ENCODE measurements at places on chromosomes 6 and 20. TPM values are rescaled to one million over a fixed set of nuclear protein-coding genes. Genes with fewer than 3 reads are reported as not detected.

The L3MBTL1 gene
- 23.2 TPM for total RNA-seq

The HLA-DRB1 gene
- 174 TPM for total RNA-seq

- no peak for DNase-seq
These were observed 26.6 kb upstream of the PI16 start for GRCh38 chr6:36927691-36928546.

GRCh38 chr20:5491455-5491854, 174.7 kb upstream of the PROKR2 start:
- DNase-seq, result no peak

- no peak for DNase-seq
These were observed 7.5 kb downstream of the FAXC start for GRCh38 chr6:99341862-99342455.

DNA sequence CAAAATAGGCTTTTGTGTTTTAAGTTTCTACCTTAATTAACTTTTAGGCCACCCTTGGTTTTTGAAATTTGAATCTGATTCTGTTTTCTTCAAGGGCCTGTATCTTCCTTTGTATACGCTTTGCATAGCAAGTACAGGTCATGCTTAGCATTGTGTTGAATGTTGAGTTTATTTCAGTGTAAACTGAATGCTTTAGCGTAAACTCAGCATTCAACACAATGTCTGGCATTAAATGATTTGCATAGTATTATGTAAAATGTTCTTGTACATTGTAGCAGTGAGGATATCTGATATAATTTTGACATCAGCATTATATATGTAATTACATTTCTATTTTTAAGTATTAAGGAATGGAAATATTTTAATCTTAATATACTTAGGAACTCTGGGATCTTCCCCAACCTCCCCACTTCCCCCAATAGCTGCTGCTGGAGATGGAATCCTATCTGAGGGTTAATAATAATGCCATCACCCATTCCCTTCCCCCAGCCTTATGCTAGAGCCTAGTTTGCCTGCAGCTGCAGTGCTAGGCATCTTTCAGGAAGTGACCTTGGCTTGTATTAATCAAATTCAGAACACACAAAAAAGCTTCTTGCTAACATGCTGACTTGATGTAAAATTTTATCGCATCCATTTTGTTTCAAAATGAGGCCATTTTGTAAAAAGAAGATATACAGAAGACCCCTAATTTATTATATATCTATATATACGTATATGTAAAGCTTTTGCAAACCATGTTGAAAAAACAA, 73.1 kb downstream of the NCOA3 start:
- DNase-seq, result no peak

The KIF13A gene
- total RNA-seq, result 43.0 TPM

- DNase-seq, result no peak
These were observed 24.3 kb downstream of the TMEM74B start for GRCh38 chr20:1160496-1160895.

GRCh38 chr6:143741480-143741879, 63.7 kb downstream of the PHACTR2 start:
- no peak for DNase-seq

DNA sequence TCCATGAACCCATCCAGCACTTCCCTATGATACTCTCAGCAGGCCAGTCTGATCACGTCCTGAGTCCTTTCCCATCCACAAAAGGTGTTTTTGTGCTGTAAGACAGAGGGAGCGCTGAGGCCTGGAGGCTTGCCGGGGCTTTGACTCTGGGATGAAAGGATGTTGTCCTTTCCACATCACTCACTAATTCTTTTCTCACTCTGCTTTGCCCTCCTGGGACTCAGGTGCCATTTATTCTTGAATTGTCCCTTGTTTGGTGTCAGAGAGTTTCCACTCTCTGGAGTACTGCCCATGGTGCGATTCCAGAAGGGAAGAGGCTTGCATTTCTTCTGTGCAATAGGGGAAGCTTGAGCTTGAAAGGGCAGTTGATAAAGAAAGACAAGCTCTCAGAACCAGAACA, 15.3 kb upstream of the TUBB2B start:
- no peak for DNase-seq

GRCh38 chr20:33865761-33866370, 54.7 kb downstream of the CHMP4B start:
- DNase-seq, result no peak

- no peak for DNase-seq
These were observed 606.0 kb downstream of the DHX35 start for GRCh38 chr20:39568109-39568508.

DNA sequence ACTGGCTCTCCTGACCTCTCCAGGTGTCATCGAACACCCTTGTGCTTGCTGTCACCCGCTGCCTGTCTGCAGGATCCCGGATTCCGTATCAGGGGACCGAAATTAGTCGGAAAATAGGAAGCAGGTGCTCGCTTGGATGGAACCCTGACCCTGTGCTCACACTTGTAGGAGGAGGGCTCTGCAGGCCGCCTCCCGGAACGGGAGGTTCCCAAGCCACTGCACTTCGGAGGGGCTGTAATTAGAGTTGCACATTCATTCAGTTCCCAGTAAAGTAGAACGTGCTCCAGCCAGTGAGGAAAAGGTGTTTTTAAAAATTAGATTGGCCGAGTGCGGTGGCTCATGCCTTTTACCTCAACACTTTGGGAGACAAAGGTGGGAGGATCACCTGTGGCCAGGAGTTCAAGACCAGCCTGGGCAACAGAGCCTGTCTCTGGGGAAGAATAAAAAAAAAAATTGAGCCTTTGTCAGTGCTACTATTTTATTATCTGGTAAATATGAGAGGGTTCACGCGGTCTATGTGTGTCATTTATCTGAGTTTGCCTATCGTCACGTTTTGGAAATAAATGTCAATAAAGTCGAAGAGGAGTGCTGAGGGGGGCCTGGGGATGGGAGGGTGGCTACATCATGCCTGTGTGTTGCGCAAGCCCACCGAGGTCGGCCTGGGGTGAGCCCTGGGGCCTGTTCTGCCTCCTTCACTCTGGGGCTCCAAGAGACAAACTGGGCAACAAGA, 1.5 kb upstream of the GMEB2 start:
- DNase-seq, result no peak

DNA sequence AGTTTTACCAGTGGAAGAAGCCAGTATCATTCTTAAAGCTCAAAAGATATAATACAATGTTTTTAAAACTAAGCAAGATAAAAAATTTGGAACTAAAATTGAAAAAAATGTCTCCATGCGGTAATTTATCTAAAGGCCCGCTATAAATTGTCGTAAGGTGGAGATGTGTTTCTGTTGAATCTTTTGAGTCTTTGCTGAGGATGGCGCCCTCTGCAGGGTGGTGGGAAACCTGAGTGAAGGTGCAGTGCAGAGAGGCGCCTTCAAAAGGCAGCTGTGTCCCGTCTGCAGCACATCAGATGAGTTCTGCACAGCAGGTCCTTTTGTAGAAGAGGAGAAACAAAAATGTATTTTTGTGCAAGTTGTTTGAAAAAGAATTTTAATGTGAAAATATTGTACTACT, 29.4 kb upstream of the KIF25 start:
- DNase-seq, result no peak

GRCh38 chr6:25458485-25458884, 179.3 kb downstream of the CARMIL1 start:
- DNase-seq, result peak; percentile 26

DNA sequence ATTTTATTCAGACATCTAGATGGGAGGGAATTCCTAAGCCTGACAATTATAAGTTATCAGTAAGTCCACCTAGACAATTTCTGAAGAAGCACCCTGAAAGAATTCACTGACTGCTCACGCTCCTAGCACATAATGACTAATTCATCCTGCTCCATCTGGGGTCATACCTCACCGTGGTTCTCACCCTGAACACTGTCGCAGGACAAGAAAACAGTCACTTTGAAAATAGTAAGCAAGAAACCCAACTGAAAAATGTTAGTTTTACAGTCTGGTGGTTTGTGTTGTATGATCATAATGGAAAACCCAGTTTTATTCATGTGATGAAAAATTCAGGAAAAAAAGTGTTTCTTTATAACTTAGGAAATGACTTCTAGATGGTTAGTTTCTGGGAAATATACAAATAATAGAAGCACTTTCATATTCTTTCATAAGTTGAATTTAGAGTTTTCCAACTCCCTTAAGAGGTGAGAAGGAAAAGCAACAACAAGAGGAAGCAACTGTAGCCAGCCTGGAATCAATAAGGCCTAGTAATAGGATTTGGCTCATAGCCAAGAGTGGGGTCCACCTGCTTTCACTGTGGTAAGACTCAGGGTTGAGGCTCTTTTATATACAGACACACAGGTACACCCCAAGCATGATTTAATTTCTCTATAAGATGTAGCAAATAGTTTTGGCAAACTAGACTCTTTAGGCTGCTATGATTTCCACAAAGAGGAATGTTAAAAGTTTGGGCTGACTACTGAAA, 94.1 kb downstream of the HIVEP2 start:
- DNase-seq, result no peak

DNA sequence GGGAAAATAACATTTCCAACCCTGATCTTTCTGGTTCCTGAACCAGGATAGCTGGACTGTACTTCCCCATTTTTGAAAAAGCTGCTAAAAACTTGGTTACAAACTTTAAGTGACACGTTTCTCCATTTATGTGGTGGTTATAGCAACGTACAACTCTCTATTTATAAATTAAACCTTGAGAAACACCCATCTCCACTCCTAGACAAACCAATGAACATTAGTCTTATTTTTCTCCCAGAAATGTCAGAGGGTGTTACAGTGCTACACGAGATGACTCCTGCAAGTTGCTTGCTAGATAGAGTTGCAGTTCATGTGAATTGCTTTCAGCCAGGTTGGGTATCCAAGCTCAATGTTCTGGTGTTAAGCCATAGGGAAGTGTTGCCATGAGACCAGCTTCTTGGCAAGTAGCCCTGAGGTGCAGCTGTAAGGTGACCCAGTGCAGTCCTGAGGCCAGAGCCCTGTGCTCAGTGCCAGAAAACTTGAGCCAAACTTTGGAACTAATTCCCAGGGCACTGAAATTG, 51.3 kb upstream of the REV3L start:
- DNase-seq, result peak; percentile 74

DNA sequence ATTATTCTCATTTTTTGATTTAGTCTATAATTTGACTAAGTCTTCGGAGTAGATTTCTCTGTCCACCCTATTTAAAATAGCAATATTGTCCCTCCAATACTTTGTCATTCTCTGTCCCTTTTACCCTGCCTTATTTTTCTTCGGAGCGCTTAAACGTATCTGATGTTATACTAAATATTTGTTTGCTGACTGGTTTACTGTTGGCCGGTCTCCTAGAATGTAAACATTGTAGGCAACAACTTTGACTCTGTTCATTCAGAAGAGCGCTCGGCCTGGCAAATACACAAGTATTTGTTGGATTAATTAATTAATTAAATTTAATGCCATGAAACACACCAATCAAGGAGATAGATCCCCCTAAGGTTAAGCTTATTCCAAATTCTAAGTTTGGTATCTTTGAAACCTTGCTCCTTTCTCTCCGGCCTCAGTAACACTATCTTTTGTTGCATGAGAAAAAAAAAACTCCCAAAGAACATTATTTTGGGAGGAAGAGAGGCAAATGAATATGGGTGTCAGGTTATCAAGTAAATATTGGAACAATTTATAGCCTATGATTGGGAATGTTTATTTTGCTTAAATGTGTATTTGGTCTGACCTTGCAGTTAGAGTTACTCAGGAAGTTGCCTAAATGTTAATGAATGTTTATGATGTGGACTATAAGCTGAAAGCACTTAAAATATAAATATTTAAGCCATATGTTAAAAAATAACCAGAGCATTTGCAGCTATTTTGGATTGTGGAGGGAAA, 231.1 kb downstream of the SOX4 start:
- no peak for DNase-seq

The GHRH gene
- total RNA-seq, result not detected

The CEBPB gene
- 87.4 TPM for total RNA-seq

GRCh38 chr20:36070451-36070850, 84.1 kb upstream of the EPB41L1 start:
- no peak for DNase-seq

GRCh38 chr20:24241466-24241865, 228.0 kb upstream of the SYNDIG1 start:
- no peak for DNase-seq

The CFB gene
- 476 TPM for total RNA-seq

The ADGRF1 gene
- 10.4 TPM for total RNA-seq

GRCh38 chr6:150233843-150234269, 91.0 kb downstream of the PPP1R14C start:
- no peak for DNase-seq

The LY86 gene
- 7.0 TPM for total RNA-seq

The NEU1 gene
- total RNA-seq, result 91.2 TPM

DNA sequence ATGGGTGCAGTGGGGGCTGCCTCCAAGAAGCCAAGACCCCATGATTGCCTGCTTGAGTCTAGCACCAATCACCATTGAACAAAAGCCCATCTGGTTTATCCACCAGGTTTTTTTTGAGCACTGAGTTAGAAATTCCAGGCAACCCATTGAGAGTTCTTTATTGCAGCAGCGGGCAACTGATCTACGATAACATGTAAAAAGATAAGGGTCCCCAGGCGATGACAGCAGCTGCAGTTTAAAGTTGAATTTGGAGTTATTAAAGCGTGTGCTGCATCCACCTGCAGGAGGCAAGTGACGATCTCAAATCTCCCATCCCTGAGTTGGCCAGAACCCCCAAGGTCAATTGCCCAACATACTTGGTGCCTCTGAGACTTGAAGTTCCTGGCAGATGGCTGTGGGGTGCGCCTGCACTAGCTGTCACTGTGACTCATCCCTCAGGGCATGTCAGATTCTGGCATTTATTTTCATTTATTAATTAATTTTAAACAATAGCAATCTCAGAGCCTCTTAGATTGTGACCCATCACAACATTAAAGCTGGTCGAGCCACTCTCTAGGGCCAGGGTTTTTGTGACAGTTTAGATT, 290.4 kb upstream of the SULF2 start:
- DNase-seq, result no peak

The FHL5 gene
- total RNA-seq, result 4.3 TPM

DNA sequence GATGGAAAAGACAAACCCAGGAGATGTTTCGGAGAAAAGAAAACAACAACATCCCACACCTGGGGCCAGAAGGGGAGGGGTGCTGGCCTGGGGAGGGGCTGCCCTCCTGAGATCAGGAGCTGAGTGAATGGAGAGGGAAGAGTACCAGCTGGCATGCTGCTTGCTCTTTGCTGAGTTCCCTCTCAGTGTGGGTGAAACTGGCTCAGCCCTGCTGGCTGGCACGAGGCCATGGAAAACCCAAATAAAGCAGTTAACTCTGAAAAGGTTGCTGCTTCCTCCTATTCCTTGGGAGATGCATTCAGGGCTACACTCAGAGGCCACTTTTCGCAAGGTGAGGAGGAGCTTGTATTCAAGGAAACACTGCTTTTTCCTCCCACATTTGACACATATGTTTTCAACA, 8.0 kb upstream of the KCNK16 start:
- DNase-seq, result no peak

DNA sequence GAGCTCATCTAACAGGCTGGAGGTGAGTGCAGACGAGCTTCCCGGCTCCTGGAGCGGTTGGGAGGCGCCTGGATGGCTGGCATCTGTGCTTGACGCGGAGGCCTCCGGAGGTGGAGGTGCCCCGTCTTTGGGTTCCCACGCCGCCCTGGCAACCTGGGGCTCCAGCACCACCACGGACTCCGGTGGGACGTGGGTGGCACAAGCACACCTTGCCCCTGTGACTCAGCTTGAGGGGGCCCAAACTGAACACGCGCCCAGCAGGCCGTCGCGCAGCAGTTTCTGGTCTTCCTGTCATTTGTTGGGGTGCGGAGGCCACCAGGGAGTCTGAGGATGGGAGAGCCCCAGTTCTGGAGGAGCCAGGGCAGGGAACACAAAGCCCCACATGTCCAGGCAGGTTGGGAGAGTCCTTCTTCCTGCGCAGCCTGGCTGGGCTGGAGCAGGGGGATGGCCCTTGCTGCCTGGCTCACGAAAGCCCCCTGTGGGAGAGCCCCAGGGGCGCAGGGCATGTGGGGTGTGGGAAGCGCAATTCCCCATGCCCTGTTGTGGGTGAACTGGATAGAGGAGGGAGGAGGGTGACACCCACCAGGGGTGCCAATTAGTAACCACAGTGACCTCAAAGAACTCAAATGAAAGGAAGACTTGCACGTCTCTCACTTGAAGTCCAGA, 1378.6 kb upstream of the DEFB115 start:
- DNase-seq, result no peak
